Neural crest cell (in vitro differentiated cells): ENCODE measurements at places on chromosomes 6 and 20. TPM values are rescaled to one million over a fixed set of nuclear protein-coding genes. Genes with fewer than 3 reads are reported as not detected.

The PRSS35 gene
- 3.3 and 3.9 TPM in 2 replicates for total RNA-seq

The TSHZ2 gene
- total RNA-seq = 6.4 and 8.5 TPM in 2 replicates

The BPI gene
- not detected in 2 replicates for total RNA-seq

DNA sequence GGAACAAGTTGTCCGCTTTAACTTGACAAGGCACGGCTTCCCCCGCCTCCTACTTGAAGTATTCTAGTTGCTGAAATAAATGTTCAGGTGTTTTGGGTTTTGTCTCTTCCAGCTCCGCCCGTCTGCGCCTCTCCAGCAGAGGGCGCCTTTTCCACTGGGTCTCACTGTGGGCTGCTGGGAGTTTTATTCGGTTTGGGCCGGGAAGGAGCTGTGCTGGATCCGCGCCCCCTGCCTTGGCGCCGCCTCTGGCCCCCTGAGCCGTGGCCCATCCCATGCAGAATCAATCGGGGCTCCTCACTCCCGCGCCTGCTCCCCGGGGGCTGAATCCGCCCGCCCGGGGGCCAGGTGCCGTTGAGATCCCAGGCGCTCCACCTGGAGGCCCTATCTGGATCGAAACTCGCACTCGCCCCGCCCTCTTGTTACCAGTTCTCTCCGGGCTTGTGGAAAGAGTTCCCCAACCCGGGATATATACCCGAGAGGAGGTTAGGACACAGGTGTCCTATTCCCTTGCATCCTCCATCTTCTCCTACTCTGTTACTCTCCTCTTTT lies 51.0 kb upstream of the TCF21 start:
- DNase-seq = peak; percentile 50
- H3K36me3 ChIP-seq = no peaks in the 10 kb centered on the region

DNA sequence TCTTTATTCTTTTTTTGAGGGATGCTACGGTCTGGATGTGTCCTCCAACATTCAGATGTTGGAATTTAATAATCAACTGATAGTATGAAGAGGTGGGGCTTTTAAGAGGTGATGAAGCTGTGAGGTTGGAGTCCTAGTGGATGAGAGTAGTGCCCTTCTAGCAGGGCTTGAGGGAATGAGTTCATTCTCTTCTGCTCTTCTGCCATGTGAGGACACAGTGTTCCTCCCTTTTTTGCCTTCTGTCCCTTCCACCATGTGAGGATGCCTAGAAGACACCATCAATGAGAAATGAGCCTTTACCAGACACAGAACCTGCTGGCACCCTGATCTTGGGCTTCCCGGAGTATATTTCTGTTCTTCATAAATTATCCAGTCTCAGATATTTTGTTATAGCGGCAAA lies 82.1 kb upstream of the MLIP start:
- no peak overlapping the region for H3K27ac ChIP-seq
- no peaks in the 10 kb centered on the region for H3K36me3 ChIP-seq
- no peaks in the 10 kb centered on the region for H3K4me1 ChIP-seq
- no peak for DNase-seq
- H3K4me3 ChIP-seq = no peak overlapping the region

DNA sequence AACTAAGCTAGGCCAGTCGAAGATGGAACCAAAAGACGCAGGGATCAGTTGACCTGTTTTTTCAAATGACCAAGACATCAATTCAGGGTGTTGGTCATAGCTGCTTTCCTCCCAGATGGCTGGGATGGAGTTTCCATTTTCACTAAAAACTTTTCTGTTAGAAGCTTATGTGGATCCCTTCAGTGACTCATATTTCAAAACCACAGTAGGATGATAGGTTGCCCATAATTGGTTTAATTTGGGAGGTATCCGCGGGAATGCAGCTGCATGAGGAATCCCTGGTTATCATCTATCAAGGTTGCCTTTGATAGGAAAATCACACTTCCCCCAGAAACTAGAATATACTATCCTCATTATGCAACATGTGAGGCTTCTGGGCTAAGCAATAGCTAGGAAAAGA lies 150.9 kb upstream of the MLIP start:
- peaks cover 6% of the 10 kb centered on the region for H3K27me3 ChIP-seq
- no peak overlapping the region for H3K27ac ChIP-seq
- DNase-seq = no peak
- H3K36me3 ChIP-seq = no peaks in the 10 kb centered on the region
- H3K4me1 ChIP-seq = no peaks in the 10 kb centered on the region

- peak overlapping the region; percentile 50 for H3K27ac ChIP-seq
- peaks cover 22% of the 10 kb centered on the region for H3K27me3 ChIP-seq
- H3K36me3 ChIP-seq = peaks cover 5% of the 10 kb centered on the region
- H3K4me1 ChIP-seq = peaks cover 15% of the 10 kb centered on the region
These were observed 679 bp upstream of the PPDPF start for GRCh38 chr20:63519668-63520503.

DNA sequence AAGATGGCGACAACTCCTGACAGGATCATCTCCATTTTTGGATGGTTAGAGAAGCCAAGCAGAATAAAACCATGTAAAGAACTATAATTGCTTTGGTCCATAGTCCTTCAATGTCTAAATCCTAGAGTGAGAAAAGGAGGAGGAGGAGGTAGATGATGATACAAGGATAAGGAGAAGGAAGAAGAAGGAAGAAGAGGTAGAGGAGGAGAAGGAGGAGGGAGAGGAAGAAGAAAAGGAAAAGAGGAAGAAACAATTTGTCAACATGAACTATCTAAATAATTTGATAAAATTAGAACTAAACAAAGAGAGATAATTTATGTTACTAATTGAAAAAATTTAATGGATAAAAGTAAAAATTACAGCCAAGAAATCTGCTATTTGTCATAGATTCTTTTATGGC lies at the start of gene OR2W1:
Gene OR2W1 (minus strand): TSS at position 101 of the 400 bp plus-strand sequence. CDS start 0 bp downstream, at position 101.
- H3K27me3 ChIP-seq = peaks cover 57% of the 10 kb centered on the region
- no peak for DNase-seq
- no peaks in the 10 kb centered on the region for H3K4me1 ChIP-seq

DNA sequence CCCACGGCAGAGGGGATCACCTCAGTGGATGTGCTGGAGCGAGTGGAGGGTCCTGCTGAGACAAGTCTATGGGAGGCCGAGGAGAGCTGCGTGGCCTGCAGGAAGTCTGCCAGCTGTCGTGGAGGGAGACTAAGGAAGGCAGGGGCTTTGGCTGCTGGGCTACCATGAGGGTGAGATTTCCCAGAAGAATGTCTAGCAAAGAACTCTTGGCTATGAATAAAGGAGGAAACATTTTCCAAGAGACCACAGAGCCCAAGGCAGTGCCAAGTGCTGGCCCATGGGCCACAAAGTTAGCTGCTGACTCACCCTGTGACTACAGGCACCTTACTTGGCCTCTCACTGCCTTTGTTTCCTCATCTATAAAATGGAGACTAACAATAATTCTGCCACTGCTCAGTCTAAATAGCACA lies 73.4 kb downstream of the PRDM1 start:
- H3K27ac ChIP-seq = peak overlapping the region; percentile 65
- H3K27me3 ChIP-seq = no peaks in the 10 kb centered on the region
- H3K36me3 ChIP-seq = no peaks in the 10 kb centered on the region
- peaks cover 32% of the 10 kb centered on the region for H3K4me1 ChIP-seq
- no peak overlapping the region for H3K4me3 ChIP-seq

DNA sequence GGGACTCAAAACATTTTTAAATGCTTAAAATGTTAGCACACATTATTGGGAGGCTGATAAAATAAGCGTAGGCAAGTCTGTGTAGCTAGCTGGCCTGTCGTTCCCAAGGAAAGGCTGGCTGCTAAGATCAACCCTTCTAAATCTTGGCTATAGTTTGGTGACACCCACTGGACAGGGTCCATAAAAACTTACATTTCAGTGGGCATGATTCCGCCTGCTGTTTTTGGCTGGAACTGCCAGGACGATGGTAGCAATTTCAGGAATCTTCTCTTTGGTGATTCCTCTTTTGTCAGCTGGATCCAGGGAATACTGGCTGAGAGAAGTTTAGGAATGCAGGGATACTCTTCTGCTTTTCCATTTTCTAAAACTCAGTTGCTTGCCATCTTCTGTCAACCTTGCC lies 162.2 kb downstream of the NKAIN2 start:
- no peaks in the 10 kb centered on the region for H3K4me1 ChIP-seq
- H3K27me3 ChIP-seq = no peaks in the 10 kb centered on the region

The ERVFRD-1 gene
- not detected in 2 replicates for total RNA-seq

- peaks cover 31% of the 10 kb centered on the region for H3K27me3 ChIP-seq
- DNase-seq = no peak
- peaks cover 11% of the 10 kb centered on the region for H3K4me1 ChIP-seq
- H3K36me3 ChIP-seq = no peaks in the 10 kb centered on the region
These were observed 70.2 kb downstream of the BLOC1S5 start for GRCh38 chr6:7993952-7994351.

The SLC22A7 gene
- total RNA-seq = 0.37 TPM in 1 of 2 replicates, not detected in the other

DNA sequence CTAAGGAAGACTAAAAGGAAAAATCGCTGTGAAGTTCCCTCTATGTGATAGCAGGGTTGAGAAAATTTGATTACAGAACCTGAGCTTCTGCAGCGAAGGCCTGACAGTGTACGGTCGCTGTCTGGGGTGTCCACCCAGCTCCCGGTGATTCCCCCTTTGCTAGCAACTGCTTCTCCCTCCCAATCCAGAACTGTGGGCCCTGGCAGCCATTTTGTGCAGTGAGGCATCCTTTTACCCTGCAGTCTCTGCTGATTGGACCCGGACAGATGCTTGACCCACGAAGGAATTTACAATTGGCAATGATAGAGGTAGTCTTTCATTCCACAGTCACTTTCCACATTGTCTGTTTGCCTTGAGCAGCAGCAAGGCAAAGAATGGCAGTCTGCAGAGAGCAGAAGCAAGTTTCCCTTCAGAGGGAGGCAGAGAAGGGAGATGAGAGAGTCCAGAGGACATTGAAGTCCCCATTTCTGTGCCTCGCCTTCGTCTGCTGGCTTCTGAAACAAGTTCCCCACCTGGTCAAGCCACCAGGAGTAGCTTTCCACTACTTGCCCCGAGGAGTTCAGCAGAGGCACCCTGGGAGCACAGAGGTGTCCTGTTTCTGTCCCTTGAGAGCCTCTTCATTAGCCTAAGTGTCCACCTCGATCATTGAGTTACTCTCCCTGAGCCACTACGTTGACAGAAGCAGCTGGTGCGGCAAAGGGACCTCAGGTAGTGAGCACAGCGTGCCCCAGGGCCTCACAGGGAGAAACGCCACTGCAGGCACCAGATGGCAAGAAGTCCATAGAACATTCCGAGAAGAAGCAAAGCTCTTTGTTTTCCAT lies 370.3 kb downstream of the NRN1 start:
- H3K27me3 ChIP-seq = no peaks in the 10 kb centered on the region
- H3K27ac ChIP-seq = no peak overlapping the region
- H3K4me3 ChIP-seq = no peak overlapping the region

- no peak overlapping the region for H3K4me3 ChIP-seq
- H3K27me3 ChIP-seq = peaks cover 5% of the 10 kb centered on the region
- H3K27ac ChIP-seq = peak overlapping the region; percentile 27
These were observed 30.2 kb upstream of the IL17A start for GRCh38 chr6:52155791-52156576.

The NEURL2 gene
- 3.3 and 3.5 TPM in 2 replicates for total RNA-seq

The IL17A gene
- not detected in 2 replicates for total RNA-seq

DNA sequence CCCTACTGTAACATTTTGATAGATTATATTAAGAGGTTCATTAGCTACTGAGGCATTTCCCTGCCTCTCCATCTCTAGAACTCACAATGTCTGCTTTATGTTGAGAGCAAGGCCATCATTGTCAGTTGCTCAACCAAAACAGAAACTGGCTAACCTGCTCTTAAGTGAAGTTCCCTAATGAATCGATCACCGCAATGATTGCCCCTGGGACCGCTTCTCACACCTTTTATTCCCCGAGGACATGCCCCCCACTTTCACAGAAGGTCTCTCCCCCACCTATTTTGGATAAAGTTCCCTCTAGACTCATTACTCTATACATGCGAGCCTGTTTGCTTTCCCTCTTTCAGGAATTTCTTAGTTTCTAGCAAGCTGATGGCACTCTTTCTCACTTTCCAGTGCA lies 108.8 kb downstream of the FAM217A start:
- no peaks in the 10 kb centered on the region for H3K27me3 ChIP-seq
- H3K4me1 ChIP-seq = no peaks in the 10 kb centered on the region
- H3K4me3 ChIP-seq = no peak overlapping the region
- H3K27ac ChIP-seq = no peak overlapping the region

DNA sequence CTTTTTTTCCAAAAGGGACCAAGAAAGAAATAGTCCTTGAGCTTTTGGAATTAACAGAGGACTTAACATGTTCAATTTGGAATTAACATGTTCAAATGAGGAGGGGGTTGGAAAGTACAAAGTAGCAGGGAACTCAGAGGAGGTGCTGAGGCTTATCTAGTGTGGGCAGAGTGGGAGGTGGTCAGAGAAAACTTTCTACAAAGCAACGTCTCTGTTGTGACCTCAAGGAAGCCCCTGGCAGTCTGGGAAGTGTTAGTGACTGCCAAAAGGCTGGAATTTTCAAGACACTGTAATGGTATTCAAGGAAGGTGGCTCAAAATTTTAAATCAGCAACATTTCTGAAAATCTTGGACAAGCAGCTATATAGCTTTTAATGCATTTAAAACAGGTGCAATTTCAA lies 7.3 kb downstream of the ECI2 start:
- H3K4me3 ChIP-seq = no peak overlapping the region
- no peaks in the 10 kb centered on the region for H3K27me3 ChIP-seq
- DNase-seq = no peak
- peaks cover 29% of the 10 kb centered on the region for H3K36me3 ChIP-seq
- H3K4me1 ChIP-seq = peaks cover 3% of the 10 kb centered on the region

DNA sequence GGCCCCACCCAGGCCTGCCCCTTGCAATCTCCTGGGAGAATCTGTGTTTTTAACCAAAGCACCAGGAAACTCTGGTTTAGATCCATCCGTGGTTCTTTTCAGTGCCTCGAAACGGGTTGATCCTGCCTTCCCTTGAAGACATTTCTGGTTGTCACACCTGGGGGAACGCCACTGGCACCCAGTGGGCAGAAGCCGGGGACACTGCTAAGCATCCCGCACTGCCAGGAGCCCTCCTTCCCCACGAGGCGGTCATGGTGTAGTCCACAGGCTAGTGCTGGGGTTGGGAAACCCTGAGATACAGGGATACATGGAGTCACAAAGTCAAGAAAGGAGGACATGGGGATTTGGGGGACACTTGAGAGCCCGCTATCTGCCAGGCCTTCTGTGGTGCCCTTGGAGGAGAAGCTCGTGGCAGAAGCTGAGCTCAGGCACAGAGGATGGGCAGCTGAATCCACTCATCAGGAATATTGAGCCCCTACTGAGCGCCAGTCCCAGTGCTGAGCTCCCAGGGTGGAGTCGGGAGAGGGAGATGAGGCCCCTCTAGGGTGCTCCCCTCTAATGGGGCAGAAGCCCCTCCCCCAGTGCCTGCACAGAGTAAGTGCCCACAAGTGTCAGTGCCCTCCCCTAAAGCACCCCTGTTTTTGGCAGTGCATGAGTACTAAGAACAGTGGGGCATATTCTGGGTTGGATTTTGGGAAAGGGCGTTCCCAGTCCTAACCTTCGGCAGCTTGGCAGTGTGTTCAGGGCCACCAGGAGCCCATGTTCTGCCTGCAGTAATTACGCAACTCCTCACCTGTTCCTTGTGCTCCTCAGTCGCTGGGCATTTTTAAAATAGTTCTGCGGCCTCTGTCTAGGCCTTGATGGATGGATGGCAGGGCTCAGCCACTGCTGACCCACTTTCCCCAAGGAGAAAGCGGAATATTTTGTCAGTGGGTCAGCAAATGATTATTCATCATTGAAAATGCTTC lies 25.6 kb upstream of the PHACTR3 start:
- H3K4me1 ChIP-seq = no peaks in the 10 kb centered on the region
- no peak for DNase-seq
- no peak overlapping the region for H3K27ac ChIP-seq
- H3K36me3 ChIP-seq = no peaks in the 10 kb centered on the region
- peaks cover 79% of the 10 kb centered on the region for H3K27me3 ChIP-seq

The HSPA12B gene
- total RNA-seq = 1.1 and 1.3 TPM in 2 replicates
